ENCODE measurements at places on chromosomes 3 and 15.

GRCh38 chr3:148938936-148939335 is 52.4 kb upstream of the GYG1 start:
- DNase-seq: peak; percentile 23

GRCh38 chr3:75180945-75181298 is 483.2 kb upstream of the FRG2C start:
- DNase-seq: no peak

DNA sequence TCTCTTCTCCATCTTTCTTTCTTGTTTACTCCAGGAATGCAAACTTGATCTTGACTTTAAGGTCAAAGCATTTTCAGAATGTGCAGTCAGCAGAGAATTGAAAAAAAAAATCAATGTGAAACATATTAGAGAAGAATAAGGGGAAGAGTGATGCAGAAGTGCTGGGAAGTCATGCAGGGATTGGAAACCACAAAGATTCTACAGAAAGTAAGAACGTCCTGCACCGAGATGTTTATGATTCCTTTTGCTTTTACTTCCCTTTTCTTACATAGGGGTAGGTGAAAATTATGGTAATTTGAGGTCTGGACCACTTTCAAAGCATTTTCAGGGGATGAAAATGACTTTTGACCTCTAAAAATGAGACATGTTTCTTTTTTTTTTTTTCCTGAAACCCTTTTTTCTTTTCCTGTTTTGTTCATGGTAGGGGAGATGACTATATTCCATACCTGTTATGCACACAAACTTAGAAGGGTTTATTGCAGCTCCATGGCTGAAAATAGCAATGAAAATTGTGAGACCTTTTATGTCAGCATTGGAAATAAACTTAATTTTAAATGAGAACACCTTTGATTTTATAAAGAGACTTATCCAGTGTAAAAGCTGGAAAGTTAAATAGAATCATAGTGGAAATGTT is 623.5 kb upstream of the TBL1XR1 start:
- DNase-seq: no peak

DNA sequence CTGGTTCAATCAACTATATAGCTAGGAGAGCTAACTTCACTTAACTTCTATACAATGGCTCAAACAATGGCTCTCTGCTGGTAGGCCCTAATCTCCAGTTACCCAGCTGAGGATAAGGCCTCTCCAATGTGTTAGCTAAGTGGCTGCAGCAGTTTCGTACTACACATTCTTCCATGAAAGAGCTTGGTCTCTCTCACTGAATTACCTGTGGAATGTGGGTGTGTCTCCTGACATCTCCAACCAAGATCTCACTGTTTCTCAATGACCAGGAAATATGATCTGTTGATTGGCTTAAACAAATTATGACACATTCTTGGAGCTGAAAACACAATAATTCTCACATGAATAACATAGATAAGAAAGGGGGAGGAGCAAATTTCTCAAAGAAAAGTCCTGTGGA is 169.8 kb upstream of the ROBO1 start:
- no peak for DNase-seq
